ENCODE measurements at places on chromosomes 11 and 22. TPM values are rescaled to one million over a fixed set of nuclear protein-coding genes. Genes with fewer than 3 reads are reported as not detected.

- no peak for DNase-seq
Measured at GRCh38 chr11:33389635-33390034, 132.5 kb downstream of the HIPK3 start.

MMP10 gene
- 5.2 TPM for total RNA-seq

DNA sequence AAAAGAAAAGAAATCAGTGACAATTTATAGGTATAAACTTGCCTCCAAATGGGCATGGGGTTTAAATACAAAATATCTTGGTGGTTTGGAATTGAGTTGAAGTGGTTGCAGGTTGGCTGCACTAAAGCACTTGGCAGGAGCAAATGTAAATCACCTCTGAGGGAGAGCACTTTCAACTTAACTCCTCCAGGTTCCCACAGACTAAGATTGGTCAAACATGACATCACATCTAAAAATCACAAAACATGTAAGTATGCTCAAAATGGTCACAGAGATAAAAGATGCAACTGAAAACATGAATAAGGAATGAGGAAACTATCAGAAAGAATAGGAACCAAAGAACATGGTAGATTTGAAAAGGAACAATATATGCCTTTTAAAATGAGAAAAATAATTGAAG is 12.3 kb upstream of the SHANK3 start:
- no peak for DNase-seq

RIMBP3C gene
- not detected for total RNA-seq

DNA sequence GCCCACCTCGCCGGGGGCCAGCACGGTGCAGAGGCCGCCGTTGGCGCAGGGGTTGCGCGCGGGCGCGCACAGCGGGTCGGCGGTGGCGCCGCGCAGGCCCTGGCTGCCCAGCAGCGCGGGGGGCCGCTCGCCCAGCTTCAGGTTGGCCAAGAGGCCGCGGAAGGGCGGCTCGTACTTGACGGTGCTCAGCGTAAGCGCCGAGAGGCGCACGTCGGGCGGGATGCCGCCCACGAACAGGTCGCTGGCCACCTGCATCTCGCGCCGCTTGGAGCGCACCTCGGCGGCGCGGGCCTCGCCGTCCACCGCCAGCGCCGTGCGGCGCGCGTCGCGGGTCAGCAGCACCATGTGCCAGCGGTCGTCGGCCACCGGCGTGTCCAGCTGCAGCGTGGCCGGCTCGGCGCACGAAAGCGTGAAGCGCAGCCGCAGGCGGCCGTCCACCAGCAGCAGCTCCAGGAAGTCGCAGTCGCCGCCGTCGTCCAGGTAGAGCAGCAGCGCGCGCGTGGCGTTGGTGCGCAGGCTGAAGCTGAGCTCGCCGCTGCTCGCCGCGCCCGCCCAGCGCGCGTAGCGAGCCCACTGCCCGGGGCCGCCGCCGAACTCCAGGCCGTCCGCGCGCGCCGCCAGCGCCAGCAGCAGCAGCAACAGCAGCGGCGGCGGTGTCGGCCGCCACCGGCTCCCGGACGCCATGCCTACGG is 9.8 kb downstream of the NRXN2 start:
- no peak for DNase-seq

- no peak for DNase-seq
Measured at GRCh38 chr22:49694462-49695260, 133.0 kb downstream of the BRD1 start.

GRCh38 chr11:10551290-10551592 is 10.3 kb upstream of the RNF141 start:
- DNase-seq = no peak

DNA sequence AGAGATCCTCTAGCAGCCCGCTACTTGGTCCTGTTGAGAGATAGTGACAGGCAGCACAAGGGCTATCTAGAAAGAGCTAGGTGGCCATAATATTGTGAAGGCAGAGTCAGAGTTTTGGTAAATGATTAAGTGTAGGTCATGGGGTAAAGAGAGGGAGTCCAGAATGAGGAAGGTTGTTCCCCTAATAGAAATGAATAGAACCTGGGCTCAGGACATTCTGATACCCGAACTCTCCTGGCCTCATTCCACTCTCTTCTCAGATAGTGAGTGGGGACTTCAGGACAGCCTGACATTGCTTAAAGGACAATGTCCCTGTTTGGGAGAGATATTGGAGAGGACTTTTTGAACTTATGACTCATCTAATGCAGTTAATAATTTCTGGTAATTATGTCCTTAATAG is 20.6 kb downstream of the SLC5A1 start:
- no peak for DNase-seq

PIK3C2A gene
- total RNA-seq = 51.4 TPM

DNA sequence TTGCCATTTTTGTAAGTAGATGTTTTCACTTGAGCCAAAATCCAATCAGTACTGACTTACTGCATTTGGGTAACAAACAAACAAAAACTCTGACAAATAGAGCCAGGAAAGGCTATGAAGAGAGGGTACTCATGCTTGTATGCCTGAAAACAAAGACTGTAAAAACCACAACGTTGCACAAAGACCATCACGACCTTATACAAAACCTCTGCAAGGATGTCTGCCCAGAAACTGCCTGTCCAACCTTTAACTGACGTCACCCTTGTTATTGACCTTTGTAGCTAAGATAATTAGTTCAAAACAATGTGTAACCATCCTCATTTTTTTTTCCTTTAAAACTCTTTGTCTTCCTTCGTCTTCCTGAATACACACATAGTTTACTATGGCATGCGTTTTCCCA is 804 bp upstream of the CREBZF start:
- no peak for DNase-seq

- no peak for DNase-seq
Measured at GRCh38 chr11:87398931-87399330, 361.2 kb downstream of the TMEM135 start.

- DNase-seq = no peak
Measured at GRCh38 chr11:74683279-74683871, 47.9 kb downstream of the CHRDL2 start.

- DNase-seq = no peak
Measured at GRCh38 chr11:77088236-77089003, 14.2 kb upstream of the OMP start.

All from foreskin keratinocyte (primary cell).